NCI-H460 (cell line): ENCODE measurements at places on chromosomes 11 and 22. TPM values are rescaled to one million over a fixed set of nuclear protein-coding genes. Genes with fewer than 3 reads are reported as not detected.
A peak's percentile ranks its signal among the peaks of the same experiment; 100 is the strongest.

The SBF1 gene
- total RNA-seq = 37.0 and 40.3 TPM in 2 replicates

The FGF19 gene
- total RNA-seq = 0.12 and 0.17 TPM in 2 replicates

GRCh38 chr22:44845191-44845590 is 92.8 kb downstream of the ARHGAP8 start:
- no peak for DNase-seq

DNA sequence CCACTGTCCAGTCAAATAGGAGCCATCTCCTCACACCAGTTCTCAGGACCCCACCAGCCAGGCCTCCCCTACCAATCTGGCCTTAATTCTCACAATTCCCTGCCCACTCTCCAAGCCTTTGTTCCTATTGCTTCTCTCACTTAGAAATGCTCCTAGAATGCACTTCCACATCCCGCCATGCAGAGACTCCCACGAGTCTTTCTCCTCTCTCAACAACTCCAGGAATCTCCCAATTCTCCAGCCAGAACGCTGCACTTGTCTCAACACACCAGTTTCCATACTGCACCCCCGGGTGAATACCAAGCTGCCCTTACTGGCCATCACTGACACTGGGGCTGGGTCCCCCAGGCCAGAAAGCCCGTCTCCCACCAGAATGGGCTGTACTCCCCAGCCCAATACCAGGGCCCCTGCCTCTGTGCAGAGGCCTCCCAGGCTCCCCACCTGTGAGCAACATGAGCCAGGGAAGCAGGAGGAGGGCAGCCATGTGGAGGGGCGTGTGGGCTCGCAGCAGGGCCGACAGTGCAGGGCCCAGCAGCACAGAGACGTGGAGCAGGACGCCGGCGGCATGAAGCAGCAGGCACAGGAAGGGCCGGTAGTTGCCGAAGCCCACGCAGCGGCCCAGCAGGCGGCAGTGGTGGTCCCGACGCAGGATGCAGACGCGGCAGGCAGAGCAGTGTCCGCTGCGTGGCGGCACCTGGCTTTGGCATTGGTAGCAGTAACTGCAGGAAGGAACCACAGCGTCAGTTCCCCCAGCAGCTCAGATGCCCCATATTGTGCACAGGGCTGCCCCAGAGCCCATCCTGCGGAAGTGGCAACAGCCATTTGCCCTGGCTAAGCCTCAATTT is 2.4 kb downstream of the ZDHHC24 start:
- DNase-seq = no peak

GRCh38 chr22:27269751-27270543 is 531.6 kb downstream of the MN1 start:
- DNase-seq = no peak

- DNase-seq = no peak
These were observed 152.3 kb downstream of the TMEM135 start for GRCh38 chr11:87190071-87190470.

DNA sequence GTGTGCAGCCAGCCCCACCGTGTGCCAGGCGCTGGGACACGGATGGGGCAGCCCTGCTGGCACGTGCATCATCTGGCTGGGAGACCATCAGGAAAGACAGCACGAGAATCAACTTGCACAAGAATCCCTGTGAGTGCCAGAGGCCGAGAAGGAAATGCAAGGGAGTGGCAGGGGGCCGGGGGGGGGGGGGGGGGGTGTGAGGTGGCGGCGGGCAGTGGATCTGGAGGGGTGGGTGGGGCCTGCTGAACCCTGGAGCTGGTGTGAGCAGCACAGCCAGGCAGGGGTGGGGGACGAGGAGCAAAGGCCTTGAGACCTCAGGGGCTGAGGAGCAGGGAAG is 14.0 kb upstream of the FLRT1 start:
- DNase-seq = no peak

DNA sequence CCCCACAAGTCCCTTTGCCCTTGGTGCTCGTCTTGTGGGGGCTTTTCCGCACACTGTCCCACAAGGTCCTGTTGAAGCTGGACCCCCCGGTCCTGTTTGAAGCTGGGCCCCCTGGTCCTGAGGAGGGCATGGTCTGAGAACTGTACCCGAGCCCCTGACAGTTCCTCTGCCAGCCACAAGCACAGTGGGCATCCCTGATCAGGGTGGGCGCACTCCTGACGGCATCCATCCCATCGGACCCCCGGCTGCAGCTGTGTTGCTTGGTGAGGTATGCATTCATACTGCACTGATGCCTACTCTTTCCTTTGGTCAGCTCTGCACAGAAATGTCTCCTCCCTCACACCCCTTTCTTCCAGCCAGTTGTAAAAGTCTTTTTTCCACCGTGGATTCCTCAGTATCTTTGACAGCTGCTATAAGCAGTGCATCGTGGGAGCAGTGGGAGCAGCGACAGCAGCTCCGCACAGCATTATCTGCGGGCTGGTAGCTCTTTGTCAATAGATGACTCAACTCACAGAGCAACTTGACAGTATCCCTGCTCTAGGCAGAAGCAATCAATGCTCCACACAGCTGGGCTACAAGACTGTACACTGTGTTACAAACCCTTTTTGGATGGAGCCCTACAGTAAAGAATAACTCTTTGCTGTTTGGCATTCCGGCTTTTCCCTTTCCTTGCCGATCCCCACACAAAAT is 1030.8 kb upstream of the CCDC90B start:
- DNase-seq = no peak

- no peak for DNase-seq
These were observed 46.7 kb downstream of the SMC1B start for GRCh38 chr22:45366713-45367112.

GRCh38 chr22:24681236-24681635 is 78.2 kb downstream of the GGT1 start:
- peak; percentile 6 for DNase-seq
